Thoracic aorta (tissue), 2 donors: ENCODE measurements at places on chromosomes 13 and 19. TPM values are rescaled to one million over a fixed set of nuclear protein-coding genes. Genes with fewer than 3 reads are reported as not detected.

GRCh38 chr13:46992383-46992952 is 95.6 kb upstream of the HTR2A start:
- DNase-seq = no peak
- no peaks in the 10 kb centered on the region for H3K4me1 ChIP-seq
- no peaks in the 10 kb centered on the region for H3K27me3 ChIP-seq
- H3K27ac ChIP-seq = no peak overlapping the region
- no peaks in the 10 kb centered on the region for H3K36me3 ChIP-seq
- H3K4me3 ChIP-seq = no peak overlapping the region

The ZNF85 gene
- 3.0 TPM for total RNA-seq

- DNase-seq = no peak
- H3K4me1 ChIP-seq = no peaks in the 10 kb centered on the region
- no peak overlapping the region for H3K4me3 ChIP-seq
- H3K36me3 ChIP-seq = no peaks in the 10 kb centered on the region
- H3K27me3 ChIP-seq = no peaks in the 10 kb centered on the region
- no peak overlapping the region for H3K27ac ChIP-seq
These were observed 31.8 kb upstream of the RFXAP start for GRCh38 chr13:36787181-36787580.

- no peaks in the 10 kb centered on the region for H3K4me1 ChIP-seq
- H3K27me3 ChIP-seq = no peaks in the 10 kb centered on the region
- no peaks in the 10 kb centered on the region for H3K36me3 ChIP-seq
These were observed 48.0 kb downstream of the RFC3 start for GRCh38 chr13:33865945-33866344.

GRCh38 chr13:23724196-23724970 is 154.2 kb downstream of the TNFRSF19 start:
- H3K4me3 ChIP-seq = no peak overlapping the region
- no peak for DNase-seq
- peak overlapping the region; percentile 34 for H3K27ac ChIP-seq

- peaks cover 96% of the 10 kb centered on the region for H3K4me1 ChIP-seq
- H3K27ac ChIP-seq = peak overlapping the region; percentile 98
- no peak for DNase-seq
- H3K36me3 ChIP-seq = peaks cover 4% of the 10 kb centered on the region
These were observed 17.7 kb downstream of the NFIX start for GRCh38 chr19:13012690-13013608.

DNA sequence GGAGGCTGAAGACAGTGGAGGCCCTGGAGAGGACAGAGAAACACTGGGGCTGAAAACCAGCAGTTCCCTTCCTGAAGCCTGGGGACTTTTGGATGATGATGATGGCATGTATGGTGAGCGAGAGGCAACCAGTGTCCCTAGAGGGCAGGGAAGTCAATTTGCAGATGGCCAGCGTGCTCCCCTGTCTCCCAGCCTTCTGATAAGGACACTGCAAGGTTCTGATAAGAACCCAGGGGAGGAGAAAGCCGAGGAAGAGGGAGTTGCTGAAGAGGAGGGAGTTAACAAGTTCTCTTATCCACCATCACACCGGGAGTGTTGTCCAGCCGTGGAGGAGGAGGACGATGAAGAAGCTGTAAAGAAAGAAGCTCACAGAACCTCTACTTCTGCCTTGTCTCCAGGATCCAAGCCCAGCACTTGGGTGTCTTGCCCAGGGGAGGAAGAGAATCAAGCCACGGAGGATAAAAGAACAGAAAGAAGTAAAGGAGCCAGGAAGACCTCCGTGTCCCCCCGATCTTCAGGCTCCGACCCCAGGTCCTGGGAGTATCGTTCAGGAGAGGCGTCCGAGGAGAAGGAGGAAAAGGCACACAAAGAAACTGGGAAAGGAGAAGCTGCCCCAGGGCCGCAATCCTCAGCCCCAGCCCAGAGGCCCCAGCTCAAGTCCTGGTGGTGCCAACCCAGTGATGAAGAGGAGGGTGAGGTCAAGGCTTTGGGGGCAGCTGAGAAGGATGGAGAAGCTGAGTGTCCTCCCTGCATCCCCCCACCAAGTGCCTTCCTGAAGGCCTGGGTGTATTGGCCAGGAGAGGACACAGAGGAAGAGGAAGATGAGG is 1.5 kb downstream of the PPP1R15A start:
- DNase-seq = no peak
- H3K27ac ChIP-seq = peak overlapping the region; percentile 100
- H3K4me1 ChIP-seq = peaks cover 19% of the 10 kb centered on the region
- peaks cover 40% of the 10 kb centered on the region for H3K36me3 ChIP-seq
- H3K27me3 ChIP-seq = no peaks in the 10 kb centered on the region

The ZNF90 gene
- total RNA-seq = 12.7 TPM

GRCh38 chr19:3121396-3121795 is 14.4 kb upstream of the GNA15 start:
- DNase-seq = no peak
- no peaks in the 10 kb centered on the region for H3K4me1 ChIP-seq
- peaks cover 25% of the 10 kb centered on the region for H3K36me3 ChIP-seq
- no peak overlapping the region for H3K27ac ChIP-seq

GRCh38 chr13:99830931-99831330 is 140.6 kb downstream of the ZIC5 start:
- no peak overlapping the region for H3K4me3 ChIP-seq
- no peak overlapping the region for H3K27ac ChIP-seq
- H3K36me3 ChIP-seq = no peaks in the 10 kb centered on the region
- no peaks in the 10 kb centered on the region for H3K4me1 ChIP-seq
- no peaks in the 10 kb centered on the region for H3K27me3 ChIP-seq
- no peak for DNase-seq

DNA sequence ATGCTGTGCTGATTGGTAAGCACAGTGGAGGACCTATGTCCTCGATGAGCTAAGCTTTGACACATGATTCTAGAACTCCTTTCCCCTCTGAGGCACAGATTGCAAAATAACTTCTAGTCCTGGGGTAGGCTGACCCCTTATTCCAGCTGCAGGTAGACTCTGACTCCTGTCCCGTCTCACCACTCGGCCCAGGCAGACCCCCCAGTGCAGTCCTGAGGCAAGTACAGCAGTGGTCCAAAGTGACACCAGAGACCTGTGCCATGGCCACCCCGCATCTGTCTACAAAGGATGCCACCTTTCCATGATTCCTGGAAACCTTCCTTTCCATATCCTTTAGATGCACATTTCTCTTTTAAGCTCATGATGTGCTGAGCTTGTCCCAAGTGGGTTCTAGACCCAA is 482.5 kb downstream of the ZNF536 start:
- no peaks in the 10 kb centered on the region for H3K27me3 ChIP-seq
- H3K4me3 ChIP-seq = no peak overlapping the region
- no peak overlapping the region for H3K27ac ChIP-seq
- H3K36me3 ChIP-seq = no peaks in the 10 kb centered on the region
- H3K4me1 ChIP-seq = no peaks in the 10 kb centered on the region

- no peak overlapping the region for H3K27ac ChIP-seq
- no peaks in the 10 kb centered on the region for H3K4me1 ChIP-seq
- H3K36me3 ChIP-seq = no peaks in the 10 kb centered on the region
These were observed 7.5 kb upstream of the UBAC2 start for GRCh38 chr13:99193152-99193551.

GRCh38 chr13:30510811-30511371 is 45.2 kb upstream of the HMGB1 start:
- no peaks in the 10 kb centered on the region for H3K36me3 ChIP-seq
- H3K4me1 ChIP-seq = no peaks in the 10 kb centered on the region
- no peak for DNase-seq
- no peak overlapping the region for H3K27ac ChIP-seq
- H3K27me3 ChIP-seq = no peaks in the 10 kb centered on the region

DNA sequence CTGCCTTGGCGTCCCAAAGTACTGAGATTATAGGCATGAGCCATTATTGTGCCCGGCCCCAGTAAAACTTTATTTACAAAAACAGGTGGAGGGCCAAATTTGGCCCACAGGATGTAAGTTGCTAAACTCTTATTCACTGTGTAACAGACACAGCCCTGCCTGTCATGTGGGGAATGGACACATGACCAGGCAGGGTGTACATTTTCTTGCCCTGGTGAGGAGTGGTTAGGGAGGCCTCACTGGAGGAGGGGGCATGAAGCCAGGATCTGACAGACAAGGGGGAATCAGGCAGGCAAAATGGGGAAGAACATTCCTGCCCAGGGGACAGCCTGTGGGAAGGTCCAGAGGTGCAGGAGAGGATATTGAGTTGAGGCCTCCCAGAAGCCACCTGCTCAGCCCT is 7.4 kb upstream of the PGLS start:
- H3K27me3 ChIP-seq = no peaks in the 10 kb centered on the region
- no peak for DNase-seq
- H3K4me1 ChIP-seq = no peaks in the 10 kb centered on the region
- H3K4me3 ChIP-seq = no peak overlapping the region
- H3K27ac ChIP-seq = no peak overlapping the region
- peaks cover 3% of the 10 kb centered on the region for H3K36me3 ChIP-seq
